Activated gamma-delta T cell (primary cell): ENCODE measurements at places on chromosomes 7 and 10.

DNA sequence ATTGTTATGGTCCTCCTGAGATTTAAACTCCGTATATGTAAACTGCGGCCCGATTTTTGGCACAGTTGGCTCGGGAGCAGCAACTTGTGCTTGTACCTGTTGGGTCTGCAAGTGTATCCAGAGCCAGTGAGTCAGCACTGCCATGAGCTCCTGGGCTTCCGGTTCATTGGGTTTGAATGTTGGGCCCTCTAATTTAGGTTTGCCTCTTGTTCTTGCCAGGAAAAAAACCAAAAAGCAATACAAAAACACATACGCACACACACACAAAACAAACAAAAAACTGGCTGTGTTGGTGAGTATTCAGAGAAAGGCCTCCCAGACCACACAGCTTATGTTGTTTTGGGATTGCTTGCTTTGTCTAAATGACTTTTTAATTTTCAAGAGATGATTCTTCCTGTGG is 26.3 kb downstream of the SND1 start:
- DNase-seq = no peak

DNA sequence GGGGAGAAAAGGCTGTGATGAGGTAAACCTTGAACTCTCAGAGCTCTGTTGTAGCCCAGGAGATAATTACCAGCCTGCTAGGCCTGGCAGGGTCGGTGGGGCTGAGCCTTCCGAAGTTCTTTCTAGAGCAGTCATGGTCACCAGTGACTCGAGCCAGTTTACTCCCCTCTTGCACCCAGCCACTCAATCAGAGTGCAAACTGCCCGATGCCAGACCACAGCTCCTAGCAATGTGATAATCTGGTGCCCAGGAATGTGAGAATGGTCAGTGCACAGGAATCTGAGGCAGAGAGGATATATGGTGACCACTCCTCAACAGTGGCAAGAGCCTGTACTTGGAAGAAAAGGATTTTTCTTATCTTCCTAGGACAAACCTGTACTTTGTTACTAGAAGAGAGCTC is 46.4 kb upstream of the KMT2E start:
- no peak for DNase-seq

DNA sequence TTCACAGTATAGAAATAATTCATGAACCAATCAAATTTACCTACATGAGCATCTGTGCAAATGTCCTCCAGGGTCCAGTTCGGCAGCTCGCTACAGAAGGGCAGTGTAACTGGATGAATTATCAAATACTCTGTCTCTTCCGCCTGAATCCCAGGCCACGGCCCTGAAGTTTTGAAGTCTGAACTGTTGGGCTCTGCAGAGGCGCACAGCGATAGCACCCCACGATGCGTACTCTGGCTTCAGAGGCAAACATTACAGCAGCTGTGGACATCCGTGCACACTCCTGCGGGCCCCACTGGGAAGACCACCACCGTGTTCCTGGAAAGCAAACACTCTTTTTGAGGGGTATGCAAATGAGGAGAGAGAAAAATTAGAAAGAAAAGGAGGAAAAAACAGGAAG is 259.8 kb upstream of the TCERG1L start:
- no peak for DNase-seq

GRCh38 chr10:4477664-4478063 is 348.3 kb upstream of the AKR1E2 start:
- DNase-seq = no peak

DNA sequence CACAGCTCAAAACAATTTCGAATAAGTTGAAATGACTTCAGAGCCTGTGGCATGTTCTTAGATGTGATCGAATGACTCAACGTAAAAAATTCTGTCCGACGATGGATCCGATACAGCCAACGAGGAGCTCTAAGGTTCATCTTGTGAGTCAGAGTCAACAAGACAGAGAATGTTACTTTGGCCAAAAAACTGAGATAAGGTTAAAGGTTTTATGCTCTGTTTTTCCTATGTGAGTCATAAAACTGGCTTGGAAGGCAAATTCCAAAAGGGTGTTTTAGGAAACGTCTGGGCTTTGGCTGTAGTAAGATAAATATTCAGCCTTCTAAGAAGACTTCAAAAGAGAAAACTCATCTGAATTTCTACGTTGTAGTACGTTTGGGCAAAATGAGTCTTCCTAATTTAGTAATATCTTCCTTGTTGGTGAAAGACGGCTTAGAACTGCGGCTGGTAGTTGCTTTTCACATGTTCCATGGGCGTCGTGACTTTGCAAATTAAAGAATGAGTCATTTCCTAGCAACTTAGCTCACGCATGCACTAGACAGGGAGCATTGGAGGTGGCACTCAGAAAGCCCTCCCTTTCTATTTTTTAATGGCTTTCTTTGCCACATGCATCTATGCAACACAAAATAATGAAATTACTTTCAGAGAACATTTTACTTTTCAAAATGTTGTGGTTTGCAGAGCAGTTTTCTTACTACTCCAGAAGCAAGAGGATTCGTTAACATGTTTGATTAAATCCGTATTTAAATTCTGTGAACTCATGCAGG is 28.2 kb downstream of the PFKP start:
- DNase-seq = no peak

DNA sequence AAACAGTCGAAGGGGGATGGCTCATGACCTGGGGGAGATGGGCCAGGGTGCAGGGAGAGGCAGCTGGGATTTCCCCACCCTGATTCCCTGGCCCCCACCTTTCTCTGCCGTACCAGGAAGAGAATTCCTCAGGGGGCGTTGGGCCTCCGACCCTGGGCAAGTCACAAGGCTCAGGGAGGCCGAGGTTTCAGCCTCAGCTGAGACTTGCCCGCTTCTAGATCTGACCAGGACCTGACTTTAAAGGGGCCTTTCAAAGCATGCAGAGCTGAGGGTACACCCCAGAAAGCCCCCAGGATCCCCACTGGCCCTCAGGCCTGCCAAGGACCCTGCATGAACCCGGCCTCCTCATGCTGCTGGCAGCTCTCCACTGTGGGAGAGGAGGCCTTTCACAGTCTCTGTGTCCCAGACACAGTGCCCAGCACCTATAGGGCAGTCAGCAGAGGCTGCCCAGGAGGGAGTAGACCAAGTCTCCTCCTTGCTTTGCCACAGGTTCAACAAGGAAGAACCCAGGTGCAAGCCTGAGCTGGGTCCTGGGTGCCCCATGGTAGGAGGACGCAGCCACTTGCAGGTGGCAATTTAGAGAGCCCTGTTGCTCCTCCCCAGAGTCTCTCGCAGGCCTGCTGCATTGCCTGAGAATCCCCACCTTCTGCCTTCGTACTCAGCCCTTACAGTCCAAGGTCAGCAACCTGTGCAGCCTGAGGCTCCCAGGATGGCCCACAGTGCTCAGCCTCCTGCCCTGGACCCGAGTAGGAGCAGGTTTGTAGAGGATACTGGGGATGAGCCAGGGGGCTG is 89.3 kb downstream of the CHST15 start:
- DNase-seq = no peak
